ENCODE measurements at places on chromosomes 3 and 15.

- DNase-seq: no peak
Measured at GRCh38 chr3:65702202-65702601, 336.5 kb downstream of the MAGI1 start.

- DNase-seq: no peak
Measured at GRCh38 chr15:79640206-79640605, 208.1 kb downstream of the MINAR1 start.

- DNase-seq: no peak
Measured at GRCh38 chr3:95926904-95927501, 887.4 kb upstream of the EPHA6 start.

DNA sequence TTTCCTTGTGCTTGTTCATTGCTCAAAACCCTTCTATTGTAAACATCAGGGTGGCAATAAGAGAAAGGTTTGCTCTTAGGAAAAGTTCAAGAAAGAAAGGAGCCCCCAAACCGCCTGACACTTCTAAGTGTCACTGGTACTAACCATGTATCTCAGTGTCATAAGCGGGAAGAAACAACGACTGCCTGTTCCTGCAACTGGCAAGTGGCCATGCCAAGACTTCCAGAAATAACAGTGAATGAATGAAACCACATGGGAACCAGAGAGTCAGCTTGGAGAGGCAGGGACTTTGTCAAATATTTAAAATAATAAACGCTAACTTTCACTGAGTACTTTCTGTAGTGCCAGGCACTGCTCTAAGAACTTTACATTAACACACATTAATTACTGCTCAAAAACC lies 1.1 kb downstream of the PLSCR2 start:
- no peak for DNase-seq

DNA sequence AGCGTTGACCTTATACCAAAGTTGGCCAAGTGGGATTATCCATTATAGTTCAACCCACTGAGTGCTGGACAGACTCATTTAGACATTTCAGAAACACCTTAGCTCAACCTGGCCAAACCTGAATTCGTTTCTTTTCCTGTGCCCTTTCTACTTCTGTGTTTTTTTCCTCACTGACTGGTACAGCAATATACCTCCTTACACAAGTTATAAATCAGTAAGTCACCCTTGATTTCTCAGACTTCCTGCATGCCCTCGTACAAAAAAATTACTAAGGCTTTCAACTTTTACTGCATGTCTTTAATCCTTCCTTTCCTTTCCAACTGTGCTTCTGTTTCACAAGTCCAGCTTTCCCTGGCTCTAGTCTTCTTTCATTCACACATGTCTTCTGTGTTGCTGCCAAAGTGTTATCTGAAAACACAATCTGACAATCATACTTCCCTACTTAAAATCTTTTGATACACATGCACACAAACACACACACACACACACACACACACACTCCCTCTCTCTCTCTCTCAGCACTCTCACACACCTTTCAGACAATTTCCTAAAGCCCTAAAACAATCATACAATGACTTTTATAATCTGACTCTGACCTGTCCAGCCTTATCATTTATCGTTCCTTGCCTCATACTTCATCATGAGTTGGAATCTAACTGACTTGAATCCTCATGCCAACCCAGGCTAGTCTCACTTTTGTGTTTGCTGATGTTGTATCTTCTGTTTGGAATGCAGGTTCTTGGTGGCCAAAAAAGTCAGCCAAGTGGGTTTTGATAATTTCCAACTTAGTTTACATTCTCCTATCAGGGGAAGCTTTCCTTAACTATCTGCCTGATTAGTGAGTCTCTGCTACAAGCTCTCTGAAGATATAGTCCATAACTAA lies 436.4 kb downstream of the NAALADL2 start:
- no peak for DNase-seq

- DNase-seq: peak; percentile 34
Measured at GRCh38 chr3:31533169-31534064, 692 bp downstream of the STT3B start.

DNA sequence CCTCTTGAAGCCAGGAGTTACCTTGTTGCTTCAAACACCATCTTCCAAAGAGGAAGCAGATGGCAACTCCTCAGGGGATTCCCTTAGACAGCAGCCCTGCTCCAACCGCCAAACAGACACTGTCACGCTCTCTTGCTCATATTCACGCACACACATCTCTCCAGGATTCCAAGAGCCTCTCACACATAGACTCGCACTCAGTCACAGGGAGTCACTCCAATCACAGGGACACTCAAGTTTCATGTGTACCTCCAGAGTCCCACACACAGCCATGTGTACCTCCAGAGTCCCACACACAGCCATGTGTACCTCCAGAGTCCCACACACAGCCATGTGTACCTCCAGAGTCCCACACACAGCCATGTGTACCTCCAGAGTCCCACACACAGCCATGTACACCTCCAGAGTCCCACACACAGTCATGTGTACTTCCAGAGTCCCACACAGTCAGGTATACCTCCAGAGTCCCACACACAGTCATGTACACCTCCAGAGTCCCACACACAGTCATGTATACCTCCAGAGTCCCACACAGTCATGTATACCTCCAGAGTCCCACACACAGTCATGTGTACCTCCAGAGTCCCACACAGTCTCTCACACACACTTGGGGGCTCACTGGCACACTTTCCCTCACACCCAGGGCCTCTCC lies 6.1 kb downstream of the VWA5B2 start:
- DNase-seq: no peak

DNA sequence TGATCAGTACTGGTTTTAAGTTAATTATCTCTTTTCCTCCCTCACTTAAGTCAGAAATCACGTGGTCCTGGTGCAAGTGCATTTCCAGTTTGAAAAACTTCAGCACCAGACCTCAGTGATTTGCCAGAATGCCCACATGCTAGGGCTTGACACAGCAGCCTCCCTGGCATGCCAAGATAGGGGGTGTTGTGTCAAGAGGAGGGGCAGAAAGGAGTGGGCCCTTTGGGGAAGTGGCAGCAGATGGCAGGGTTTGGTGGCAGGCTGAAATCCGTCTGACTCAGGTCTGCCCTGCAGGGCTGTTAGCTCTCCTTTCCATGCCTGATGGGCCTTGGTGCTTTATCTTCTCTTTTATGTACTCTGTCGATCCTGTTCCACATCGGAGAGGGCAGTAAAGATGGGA lies 23.4 kb downstream of the PXK start:
- DNase-seq: no peak

- DNase-seq: no peak
Measured at GRCh38 chr15:80183886-80184285, 31.1 kb downstream of the FAH start.

- DNase-seq: no peak
Measured at GRCh38 chr3:99394831-99395778, 243.3 kb upstream of the COL8A1 start.

- DNase-seq: no peak
Measured at GRCh38 chr3:195041871-195042742, 228.9 kb downstream of the XXYLT1 start.

GRCh38 chr3:72095521-72095920 lies 310.6 kb upstream of the PROK2 start:
- DNase-seq: no peak

DNA sequence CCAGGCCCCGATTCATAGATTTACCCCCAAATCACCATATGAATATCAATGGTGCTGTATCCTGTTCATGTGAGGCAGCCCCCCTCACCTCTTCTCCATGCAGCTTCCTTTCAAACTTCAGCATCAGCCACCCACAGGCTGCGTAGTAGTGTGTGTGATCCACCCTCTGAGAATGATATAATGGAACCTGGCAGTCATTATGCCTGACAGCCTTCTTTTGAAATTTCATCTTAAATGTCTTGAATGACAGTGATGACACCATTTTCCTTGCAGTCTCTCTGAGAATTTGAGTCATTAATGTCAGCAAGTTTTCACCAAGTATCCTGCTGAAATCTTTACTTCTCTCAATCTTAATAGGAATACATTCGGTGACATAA lies 3.5 kb upstream of the CLRN1 start:
- no peak for DNase-seq

DNA sequence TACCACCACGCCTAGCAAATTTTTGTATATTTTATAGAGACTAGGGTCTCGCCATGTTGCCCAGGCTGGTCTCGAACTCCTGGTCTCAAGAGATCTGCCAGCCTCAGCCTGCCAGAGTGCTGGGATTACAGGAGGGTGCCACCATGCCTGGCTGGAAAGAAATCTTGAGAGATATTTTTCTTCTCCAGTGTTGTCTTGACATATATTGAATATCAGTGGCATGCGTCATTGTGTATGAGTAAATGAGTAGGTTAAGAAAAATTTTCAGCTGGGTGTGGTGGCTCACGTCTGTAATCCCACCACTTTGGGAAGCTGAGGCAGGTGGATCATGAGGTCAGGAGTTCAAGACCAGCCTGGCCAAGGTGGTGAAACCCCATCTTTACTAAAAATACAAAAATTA lies 3.5 kb upstream of the PIF1 start:
- DNase-seq: no peak

GRCh38 chr3:42898896-42899675 lies 6.9 kb upstream of the ZNF662 start:
- DNase-seq: no peak

- DNase-seq: no peak
Measured at GRCh38 chr3:72273615-72274014, 488.7 kb upstream of the PROK2 start.

DNA sequence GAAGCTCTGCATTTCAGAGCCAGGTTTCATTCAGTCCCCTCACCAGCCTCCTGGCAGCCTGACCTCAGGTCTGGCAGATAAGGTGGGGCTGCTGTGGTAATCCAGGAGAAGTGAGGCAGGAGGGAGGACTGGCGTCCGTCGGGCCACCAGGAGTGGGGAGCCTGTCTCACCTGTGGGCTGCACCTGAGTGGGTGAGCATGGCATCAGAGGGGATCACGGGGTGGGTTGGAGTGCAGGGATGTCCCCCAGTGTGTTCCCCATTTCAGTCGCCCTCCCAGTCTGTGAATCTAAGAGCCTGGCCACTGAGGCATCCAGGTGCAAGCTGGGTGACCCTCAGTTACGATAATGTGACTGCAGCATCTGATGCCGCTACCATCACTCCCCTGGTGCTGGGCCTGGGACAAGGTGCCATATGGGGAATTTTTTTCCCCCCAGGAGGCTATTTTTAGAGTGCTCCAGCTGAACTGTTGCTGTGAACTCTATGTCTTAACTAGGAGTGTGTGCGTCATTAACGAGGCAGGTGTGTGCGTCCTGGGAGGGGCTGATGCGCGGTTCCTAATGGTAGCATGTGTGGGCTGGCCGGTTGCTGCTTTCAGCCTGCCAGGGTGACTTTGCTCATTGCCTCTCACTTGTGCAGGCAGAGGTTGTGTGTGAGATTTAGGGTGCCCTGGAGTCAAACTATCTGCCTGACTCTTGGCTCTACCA lies 165.2 kb downstream of the SLCO3A1 start:
- DNase-seq: no peak
